ENCODE measurements at places on chromosomes 2 and 18.

DNA sequence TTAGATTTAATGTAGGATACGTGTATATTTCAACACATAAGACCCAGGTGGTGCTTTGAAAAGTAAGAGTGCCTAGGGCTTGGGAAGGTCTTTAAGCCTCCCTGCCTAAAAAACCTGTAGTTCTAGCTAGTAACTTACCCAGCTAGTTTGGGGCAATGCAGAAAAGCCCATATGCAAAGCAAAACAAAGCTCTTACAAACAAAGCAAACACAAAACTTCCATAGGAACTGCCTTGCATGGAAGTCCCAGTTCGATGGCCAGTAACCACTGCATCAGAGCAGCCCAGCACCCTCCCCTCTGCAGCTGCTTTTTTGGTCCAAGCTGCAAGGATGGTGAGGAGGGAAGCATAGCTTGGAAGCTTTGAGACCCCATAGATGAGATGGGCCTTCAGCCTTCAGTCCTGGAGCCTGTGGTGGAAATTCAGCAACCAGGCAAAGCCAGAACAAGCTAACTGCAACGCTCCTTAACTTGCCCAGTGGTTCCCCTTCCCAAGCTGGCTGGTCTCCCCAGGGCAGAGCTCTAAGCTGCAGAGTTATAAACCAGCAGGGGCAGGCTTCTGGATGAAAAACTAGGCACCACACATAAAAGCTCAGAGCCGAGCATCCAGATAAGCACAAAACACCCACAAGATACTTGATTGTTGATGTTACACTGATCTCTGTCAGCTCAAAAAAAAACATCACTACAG is 16.2 kb downstream of the C2orf76 start:
- DNase-seq: no peak

DNA sequence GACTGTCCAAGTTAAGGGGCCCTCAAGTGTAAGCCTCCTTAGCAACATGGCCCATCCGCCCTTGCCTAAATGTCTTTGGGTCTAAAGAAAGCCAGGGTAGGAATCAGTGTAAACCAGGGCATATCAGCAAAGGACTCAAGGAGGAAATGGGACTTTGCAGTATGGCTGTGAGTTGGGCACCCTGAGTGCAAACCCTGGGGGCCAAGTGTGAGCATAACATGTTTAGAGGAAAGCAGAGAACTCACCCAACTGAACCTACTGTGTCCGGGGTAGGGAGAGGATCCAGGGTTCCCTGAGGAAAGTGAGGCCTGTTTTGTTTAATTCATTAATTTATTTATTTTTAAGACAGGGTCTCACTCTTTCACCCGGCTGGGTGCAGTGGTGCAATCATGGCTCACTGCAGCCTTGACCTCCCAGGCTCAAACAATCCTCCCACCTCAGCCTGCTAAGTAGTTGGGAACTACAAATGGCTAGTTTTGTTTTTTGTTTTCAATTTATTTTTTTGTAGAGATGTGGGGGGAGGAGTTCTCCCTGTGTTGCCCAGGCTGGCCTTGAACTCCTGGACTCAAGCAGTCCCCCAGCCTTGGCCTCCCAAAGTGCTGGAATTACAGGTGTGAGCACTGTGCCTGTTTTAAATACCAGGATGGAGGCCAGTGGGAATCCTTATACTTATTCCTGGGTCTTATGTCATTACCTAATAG is 51.0 kb upstream of the ACTR3 start:
- DNase-seq: no peak

DNA sequence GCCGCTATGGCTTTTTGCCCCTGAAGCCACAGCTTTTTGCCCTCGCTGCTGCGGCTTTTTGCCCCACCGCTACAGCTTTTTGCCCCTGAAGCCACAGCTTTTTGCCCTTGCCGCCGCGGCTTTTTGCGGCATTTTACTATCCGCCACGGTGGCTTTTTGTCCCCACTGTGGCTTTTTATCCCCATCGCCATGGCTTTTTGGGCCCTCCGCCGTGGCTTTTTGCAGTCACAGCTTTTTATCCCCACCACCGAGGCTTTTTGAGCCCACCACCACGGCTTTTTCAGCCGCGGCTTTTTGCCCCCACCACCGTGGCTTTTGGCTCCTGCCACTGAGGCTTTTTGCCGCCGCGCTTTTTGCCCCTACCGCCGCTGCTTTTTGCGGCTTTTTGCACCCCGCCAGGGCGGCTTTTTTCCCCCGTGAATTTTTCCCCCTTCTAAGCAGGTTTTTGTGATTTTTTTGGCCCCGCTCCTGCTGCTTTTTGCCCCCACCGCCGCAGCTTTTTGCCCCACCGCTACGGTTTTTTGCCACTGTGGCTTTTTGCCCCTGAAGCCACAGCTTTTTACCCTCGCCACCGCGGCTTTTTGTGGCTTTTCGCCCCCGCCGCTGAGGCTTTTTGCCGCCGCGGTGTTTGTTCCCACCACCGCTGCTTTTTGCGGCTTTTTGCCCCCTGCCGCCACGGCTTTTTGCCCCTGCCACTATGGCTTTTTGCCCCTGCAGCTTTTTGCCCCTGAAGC is 2797.2 kb upstream of the TEKT4 start:
- no peak for DNase-seq

DNA sequence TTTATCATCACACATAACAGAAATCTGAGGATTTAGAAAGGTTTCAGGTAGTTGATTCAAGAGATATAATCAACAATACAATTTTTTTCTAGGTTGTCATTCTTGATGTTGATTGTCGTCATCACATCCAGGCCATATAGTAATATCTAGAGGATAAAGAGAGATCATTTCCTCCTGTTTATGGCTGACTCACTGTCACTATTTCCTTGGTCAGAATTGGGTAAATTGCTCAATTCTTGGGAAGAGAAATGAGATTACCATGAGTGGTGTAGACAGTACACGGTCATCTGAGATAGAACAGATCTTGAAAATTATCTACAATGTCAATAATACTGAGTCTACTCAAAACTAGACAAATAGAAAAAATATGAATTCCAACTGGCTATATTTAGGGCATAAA is 78.8 kb downstream of the ZNF804A start:
- no peak for DNase-seq

DNA sequence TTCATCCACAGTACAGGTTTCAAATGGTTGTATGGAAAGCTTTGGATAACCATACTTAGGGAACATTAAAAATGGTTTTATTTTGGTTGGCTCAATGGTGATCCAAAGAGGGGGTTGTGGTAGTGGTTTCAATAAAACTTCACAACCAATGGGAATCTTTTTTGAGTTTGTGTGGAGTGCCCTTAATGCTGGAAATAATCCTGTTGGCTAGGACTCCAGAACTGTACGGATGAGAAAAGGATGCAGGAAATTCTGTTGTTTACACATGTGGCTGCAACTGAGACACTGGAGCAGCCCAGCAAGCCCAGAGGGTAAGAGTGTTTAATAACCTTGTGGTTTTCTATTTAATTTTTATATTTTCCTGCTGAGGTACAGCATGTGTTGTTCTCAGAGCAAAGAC is at the start of gene CCDC102B:
Gene CCDC102B (plus strand): TSS at position 210 of the 400 bp plus-strand sequence. CDS start 38,684 bp downstream, outside the sequence.
- DNase-seq: no peak

Measured in CD4-positive, alpha-beta T cell treated with Interleukin-2 at 100 ng/mL for 4 hours (primary cell).